ENCODE measurements at places on chromosomes 2 and 18. TPM values are rescaled to one million over a fixed set of nuclear protein-coding genes. Genes with fewer than 3 reads are reported as not detected.

GRCh38 chr2:169291517-169291916 lies 70.8 kb downstream of the LRP2 start:
- no peak for DNase-seq

B3GNT7 gene
- total RNA-seq = 3.3 TPM

DNA sequence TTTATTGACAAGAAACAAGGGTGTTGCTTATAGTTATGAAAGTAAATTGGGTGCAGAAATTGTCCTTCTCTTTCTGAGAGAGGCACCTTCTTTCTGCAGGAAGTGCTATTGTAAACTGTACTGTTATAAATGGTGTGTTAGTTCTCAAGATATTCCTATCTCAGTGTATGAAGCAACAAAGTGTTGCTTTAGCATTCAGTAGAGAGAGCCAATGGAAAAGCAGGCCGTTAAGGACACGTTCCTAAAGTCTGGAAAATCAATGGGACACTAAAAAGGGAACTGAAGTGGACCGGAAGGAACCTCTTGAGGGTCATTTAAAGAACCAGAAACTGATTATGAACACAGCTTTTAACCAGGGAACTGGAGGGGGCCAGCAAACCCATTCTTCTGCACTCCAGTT lies 510.0 kb upstream of the ZEB2 start:
- DNase-seq = no peak

DNA sequence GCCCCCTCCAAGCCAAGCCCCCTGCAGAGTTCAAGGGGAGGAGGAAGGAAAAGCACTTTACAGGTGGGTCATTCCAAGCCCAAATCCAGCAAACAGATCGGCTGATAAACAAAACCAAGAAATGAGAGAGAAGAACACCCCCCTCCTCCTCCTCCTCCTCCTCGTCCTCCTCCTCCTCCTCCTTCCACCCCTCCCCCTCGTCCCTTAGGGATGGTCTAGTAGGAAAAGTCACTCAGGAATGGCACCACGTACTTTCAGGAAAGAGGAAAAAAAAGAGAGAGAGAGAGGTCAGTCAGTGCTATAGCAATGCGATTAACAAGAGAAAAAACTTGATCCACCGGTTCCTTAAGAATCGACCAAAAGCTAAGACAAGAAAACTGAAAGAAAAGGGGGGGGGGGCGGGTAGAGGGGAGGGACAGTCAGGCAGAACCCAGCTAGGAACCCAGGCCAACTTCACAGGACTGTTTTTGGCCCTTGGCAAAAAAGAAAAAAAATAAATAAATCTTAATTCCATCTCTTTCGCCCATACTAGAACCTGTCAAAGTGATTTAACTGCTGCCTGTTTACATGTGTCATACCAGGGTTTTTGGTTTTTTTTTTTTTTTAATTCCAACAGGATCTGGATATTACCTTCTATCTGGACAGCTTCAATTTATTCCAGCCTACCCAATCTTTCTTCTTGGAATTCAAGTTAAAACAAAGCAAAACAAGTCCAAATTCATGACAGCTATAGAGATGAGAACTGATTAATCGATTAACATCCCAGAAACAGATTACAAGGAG lies 906 bp downstream of the IKZF2 start:
- DNase-seq = no peak

- no peak for DNase-seq
These were observed 3.4 kb downstream of the THAP4 start for GRCh38 chr2:241633561-241633960.

DNA sequence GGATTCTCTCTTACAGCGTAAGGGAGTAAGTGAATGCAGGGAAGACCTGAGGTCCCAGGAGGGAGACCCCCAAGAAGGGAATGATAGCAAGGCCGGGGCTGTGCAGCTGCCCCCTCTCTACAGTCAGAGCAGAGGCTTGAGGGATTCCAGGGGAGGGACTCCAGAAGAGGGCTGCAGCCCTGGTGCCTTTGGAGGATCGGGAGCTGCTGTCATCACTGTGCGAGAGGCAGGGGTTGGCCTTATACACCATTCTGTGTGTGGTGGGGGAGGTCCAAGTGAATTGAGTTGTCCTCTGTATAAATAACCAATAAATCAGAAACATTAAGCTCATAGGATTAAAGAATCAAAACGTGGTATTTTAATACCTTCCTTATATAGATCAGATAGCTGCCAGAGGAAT lies 114.9 kb downstream of the GLI2 start:
- DNase-seq = no peak

- DNase-seq = no peak
These were observed 202.6 kb downstream of the TGIF1 start for GRCh38 chr18:3652380-3653262.

GRCh38 chr18:22796113-22796512 lies 137.0 kb upstream of the RBBP8 start:
- no peak for DNase-seq

All from tibial nerve (tissue), 4 donors.